ENCODE measurements at places on chromosomes 5 and 9. TPM values are rescaled to one million over a fixed set of nuclear protein-coding genes. Genes with fewer than 3 reads are reported as not detected.

Gene FBP1
- total RNA-seq = not detected

Gene SLC36A2
- total RNA-seq = not detected

Gene ACOT12
- total RNA-seq = 0.84 TPM

Gene AMBP
- total RNA-seq = not detected

Gene MEGF10
- not detected for total RNA-seq

Gene FGFR4
- 8.8 TPM for total RNA-seq

Gene OR13C9
- not detected for total RNA-seq

Gene MLANA
- total RNA-seq = not detected

Gene DIPK1B
- total RNA-seq = 1.5 TPM
